ENCODE measurements at places on chromosomes 1 and 21.

DNA sequence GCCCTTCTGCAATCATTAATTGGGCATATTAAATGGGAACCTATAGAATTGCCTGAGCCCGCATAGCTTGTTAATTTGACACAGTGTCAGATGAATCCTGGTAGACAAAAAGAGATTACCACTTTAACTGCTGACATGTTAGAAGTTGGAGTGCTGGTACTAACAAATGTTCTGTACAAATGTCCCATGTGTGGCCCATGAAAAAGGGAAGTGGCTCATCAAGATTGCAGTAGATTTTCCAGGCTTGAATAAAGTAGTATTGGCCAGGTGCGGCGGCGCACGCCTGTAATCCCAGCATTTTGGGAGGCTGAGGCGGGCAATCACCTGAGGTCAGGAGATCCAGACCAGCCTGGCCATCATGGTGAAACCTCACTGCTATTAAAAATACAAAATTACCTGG lies 45.6 kb downstream of the GNPAT start:
- DNase-seq: no peak

DNA sequence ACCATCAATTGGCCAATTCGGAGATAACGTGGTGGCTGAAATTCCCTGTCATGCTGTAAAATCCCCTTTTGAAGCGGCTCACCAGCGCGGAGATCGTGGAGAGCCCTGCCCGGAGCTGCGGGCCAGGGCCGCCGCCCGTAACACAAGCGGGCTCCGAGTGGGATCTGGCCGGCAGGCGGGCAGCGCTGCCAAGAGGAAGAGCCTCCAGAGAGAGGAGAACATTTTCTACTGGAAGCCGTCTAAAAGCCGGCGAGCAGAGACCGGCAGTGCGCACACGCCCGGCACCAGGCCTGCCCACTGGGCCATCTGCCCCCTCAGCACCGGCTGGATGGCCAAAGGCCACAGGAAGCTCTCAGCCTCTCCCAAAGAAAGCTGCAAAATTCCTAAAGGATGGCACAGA lies 15.5 kb downstream of the SSBP3 start:
- DNase-seq: no peak

- DNase-seq: peak; percentile 30
Observed at GRCh38 chr1:50959303-50959912, 659 bp downstream of the FAF1 start.

GRCh38 chr21:23445307-23445706 lies 2162.0 kb downstream of the MRPL39 start:
- no peak for DNase-seq

- no peak for DNase-seq
Observed at GRCh38 chr21:15688016-15688415, 41.8 kb upstream of the USP25 start.

GRCh38 chr21:46666941-46667740 lies 31.7 kb downstream of the PRMT2 start:
- no peak for DNase-seq

DNA sequence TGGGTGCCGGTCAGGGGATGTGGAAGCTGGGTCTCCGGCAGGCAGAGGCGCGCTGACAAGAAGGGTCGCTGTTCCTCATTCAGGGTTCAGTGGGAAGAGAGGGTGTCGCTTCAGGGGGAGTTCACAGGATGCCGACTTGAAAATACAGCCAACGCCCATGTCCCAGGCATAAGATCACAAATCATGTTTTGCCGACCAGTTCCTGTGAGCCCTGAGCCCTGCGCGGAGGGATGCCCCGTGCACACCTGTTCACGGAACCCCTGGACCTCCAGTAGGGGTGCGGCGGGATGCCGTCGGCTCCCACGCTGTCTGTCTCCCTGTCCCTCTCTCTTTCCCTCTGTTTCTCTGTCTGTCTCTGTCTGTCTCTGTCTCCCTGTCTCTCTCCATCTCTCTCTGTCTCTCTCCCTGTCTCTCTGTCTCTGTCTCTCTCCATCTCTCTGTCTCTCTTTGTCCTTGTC lies 26.8 kb downstream of the TP73 start:
- no peak for DNase-seq

- no peak for DNase-seq
Observed at GRCh38 chr1:181778640-181779260, 282.8 kb downstream of the ZNF648 start.

- no peak for DNase-seq
Observed at GRCh38 chr1:204241050-204241449, 27.3 kb upstream of the GOLT1A start.

- DNase-seq: no peak
Observed at GRCh38 chr1:11286735-11287410, 13.9 kb downstream of the UBIAD1 start.

GRCh38 chr1:75274920-75275506 lies 140.8 kb downstream of the LHX8 start:
- no peak for DNase-seq

GRCh38 chr1:117820694-117821381 lies 108.6 kb downstream of the GDAP2 start:
- DNase-seq: no peak

- DNase-seq: no peak
Observed at GRCh38 chr1:209208648-209209047, 374.9 kb upstream of the CAMK1G start.

DNA sequence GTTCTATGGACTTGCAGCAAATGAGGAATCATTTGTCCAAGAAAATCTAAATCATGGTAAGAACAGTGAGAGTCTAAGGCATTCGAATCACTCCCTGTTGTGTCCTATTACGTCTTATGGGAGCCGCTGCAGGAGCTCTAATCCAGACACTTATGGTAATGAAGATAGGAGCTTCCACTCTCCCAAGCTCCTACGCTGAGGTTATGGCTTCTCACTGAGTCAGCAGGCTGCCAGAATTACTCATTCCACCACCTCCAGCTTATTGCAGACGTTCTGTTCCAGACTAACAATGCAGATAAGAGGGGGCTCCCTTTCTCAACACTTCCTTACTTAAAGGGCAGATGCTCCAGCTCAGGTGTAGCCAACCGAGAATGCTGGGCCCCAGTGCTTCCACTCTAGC lies 212.6 kb downstream of the GREM2 start:
- no peak for DNase-seq

DNA sequence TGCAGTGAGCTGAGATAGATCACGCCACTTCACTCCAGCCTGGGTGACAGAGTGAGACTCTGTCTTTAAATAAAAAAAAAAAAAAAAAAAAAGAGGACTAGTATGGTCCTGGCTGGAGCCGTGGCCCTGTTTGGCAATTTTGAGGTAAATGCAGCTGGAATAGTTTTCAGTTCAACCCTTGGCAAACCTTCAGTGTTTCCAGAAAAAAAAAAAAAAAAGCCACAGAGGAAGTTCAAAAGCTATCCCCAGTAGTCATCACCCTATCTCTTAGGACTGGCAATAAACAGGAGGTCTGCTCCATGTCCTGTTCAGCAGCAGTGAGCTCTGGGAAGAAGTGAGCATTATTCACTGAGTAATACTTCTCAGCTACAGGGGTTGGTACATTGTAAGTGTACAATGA lies 56.8 kb upstream of the ERRFI1 start:
- no peak for DNase-seq

GRCh38 chr1:42917241-42917495 lies 41.5 kb downstream of the SLC2A1 start:
- DNase-seq: no peak

- no peak for DNase-seq
Observed at GRCh38 chr1:29398431-29398830, 162.1 kb downstream of the PTPRU start.

DNA sequence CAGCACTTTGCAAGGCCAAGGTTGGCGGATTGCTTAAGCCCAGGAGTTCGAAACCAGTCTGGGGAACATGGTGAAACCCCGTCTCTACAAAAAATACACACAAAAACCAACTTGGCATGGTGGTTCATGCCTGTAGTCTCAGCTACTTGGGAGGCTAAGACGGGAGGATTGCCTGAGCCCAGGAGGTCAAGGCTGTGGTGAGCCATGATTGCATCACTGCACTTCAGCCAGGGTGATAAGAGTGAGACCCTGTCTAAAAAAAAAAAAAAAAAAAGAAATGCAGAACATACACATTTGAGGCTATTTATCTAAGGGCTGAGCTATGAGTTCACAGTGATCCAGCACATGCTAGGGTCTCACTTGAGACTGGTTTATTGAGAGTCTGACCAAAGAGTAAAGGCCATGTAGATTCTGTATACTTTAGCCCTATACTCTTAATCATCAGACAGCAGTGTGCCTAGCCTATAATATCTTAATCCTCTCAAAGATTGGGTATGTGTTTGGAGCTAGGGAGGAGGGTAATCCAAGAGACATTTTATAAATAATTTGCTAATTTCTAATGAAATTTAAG lies 23.9 kb downstream of the RNF2 start:
- no peak for DNase-seq

DNA sequence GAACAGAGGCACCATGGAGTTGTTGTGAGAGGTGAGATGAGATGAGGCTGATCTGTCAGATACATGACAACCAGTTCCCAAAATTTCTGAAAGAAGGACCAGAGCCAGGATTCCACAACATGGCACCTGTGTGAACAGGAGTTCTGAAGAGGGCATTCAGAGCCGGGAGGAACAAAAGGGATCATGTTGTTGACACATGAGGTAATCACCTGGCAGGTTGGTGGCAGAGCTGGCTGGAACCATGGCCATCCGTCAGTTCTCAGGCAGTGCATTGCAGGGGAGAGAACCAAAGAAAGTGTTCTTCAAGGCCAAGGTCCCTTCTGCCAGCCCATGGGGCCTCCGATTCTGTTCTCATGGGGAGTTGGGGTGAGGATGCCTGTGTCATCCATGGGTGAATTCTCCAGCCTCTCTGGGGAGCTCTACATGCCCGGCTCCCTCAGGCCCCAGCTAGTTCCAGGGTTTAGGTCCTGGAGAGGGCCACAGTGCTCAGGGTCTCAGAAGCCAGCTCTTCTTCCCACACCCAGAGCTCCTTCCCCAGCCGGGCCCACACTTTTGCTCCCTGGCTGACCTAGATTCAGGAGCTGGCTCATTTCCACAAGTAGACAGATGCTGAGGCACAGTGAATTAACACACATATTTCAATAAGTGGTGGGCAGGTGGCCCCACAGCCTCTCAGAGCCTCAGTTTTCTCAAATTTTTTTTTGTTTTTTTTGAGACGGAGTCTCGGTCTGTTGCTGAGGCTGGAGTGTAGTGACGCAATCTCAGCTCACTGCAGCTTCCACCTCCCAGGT lies 49.1 kb upstream of the CTPS1 start:
- DNase-seq: no peak

DNA sequence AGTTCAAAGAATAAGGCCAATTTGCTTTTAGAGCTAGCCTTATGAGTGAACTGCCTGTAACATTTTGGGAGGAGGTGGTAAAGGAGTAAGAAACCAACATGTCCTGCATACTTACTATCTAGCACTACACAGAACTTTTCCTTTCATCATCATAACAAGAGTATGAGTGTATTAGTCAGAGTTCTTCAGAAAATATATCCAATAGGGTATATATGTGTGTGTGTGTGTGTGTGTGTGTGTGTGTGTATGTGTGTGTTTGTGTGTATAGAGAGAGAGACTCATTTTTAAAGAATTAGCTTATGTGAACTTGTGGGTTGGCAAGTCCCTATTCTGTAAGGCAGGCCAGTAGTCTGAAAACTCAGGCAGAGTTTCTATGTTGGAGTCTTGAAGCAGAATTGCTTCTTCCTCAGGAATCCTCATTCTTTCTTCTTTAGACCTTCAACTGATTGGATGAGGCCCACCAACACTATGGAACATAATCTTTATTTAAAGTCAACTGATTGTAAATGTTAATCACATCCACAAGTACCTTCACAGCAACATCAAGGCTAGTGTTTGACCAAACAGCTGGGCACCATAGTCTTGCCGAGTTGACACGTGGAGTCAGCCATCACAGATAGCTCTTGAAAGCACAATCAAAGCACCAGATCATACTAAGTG lies 121.9 kb downstream of the CYYR1 start:
- DNase-seq: no peak

- no peak for DNase-seq
Observed at GRCh38 chr1:21647431-21648351, 21.5 kb downstream of the RAP1GAP start.

DNA sequence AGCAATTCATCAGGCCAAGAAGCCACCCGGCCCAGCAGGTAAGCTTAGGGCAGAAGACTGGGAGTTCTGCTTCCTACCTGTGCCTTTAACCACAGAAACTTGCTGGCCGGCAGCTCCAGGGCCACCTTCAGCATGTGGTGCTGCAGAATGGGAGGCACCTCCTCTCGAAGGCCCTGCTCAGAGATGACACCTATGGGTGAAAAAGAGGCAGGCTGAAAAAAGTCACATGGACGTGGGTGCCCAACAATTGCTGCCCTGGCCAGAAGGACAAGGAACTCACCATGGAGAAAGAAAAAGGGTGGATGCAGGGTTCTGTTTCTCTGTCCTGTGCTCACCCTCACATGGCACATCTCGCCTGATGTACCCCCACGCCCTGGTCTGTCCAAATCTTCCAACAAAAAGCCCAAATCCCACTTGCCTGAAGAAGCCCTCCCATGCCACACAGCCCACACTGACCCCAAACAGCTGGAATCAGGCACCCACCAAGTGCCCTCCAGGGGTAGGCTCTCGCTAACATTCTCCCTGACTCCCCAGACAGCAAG lies 33.0 kb downstream of the URB1 start:
- DNase-seq: no peak

- no peak for DNase-seq
Observed at GRCh38 chr1:54371038-54371941, 34.9 kb downstream of the SSBP3 start.

DNA sequence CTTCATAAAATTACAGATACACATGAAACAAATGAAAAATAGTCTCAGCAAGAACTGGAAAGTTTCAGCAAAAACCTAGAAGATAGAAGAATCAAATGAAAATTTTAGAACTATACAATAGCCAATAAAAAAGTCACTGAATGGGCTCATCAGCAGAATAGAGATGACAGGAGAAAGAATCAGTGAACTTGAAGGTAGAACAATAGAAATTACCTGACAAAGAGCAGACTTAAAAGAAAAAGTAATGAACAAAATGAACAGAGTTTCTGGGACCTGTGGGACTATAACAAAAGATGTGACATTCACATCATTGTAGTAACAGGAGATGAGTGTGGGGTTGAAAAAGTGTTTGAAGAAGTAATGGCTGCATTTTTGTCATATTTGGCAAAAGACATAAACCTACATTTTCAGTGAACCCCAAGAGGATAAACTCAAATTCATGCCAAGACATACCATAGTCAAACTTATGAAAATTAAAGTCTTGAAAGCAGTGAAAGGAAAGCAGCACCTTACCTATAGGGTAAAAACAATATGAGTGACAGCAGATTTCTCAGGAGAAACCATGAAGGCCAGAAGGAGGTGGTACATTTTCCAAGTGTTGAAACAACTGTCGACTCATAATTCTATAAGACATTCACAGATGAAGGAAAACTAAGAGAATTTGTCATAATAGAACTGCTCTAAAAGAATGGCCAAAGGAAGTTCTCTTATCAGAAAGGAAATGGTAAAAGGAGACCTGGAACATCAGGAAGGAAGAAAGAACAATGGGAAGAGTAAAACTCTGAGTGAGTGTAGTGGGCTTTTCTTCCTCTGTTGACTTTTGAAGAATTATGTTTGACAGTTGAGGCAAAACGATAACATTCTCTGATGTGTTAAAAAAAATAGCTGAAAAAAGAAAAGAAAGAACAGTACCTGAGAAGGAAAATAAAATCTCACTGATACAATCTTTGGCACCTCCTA lies 23.5 kb downstream of the NTPCR start:
- no peak for DNase-seq

Measured in activated CD4-positive, alpha-beta T cell treated with anti-CD3 and anti-CD28 coated beads, Interleukin-2, amount 50 U/mL, for 4 hours (primary cell).